A549 treated with Mapracorat at 1 μM for 4 hours (cell line): ENCODE measurements at places on chromosomes 3 and 15. TPM values are rescaled to one million over a fixed set of nuclear protein-coding genes. Genes with fewer than 3 reads are reported as not detected.

The BCL2A1 gene
- 9.8 to 18.7 TPM (median 12.3 TPM) in 5 replicates for total RNA-seq

The TMEM207 gene
- total RNA-seq = not detected in 5 replicates

The LINGO1 gene
- 6.0 to 10.4 TPM (median 9.8 TPM) in 5 replicates for total RNA-seq

The EPHA6 gene
- total RNA-seq = 0.07 to 0.33 TPM (median 0.18 TPM) in 4 of 5 replicates, not detected in the other

The NPAP1 gene
- total RNA-seq = not detected in 5 replicates

The TNFSF10 gene
- 0.08 to 0.15 TPM (median 0.14 TPM) in 3 of 5 replicates, not detected in the others for total RNA-seq

The HYKK gene
- total RNA-seq = 5.3 to 7.1 TPM (median 6.2 TPM) in 5 replicates
